Activated T-cell treated with anti-CD3 and anti-CD28 coated beads, Interleukin-2, amount 50 U/mL, for 4 hours (primary cell): ENCODE measurements at places on chromosomes 4 and X.

DNA sequence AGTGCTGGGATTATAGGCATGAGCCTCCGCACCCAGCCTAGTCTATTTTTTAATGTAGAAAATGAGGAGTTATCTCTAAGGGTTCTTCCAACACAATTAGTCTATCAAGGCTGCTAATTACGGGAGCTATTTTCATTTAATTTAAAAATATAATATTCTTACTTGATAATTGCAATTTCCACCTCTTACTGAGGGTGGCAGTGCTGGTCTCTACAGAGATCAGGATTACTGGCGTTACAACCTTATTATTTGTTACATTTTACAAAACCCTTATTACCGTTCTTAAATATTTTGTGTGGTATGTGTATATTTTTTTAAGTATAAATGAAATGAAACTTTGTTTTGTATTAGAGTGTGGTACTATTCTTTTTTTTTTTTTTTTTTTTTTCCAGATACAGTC, 17.6 kb upstream of the GK start:
- DNase-seq: no peak

DNA sequence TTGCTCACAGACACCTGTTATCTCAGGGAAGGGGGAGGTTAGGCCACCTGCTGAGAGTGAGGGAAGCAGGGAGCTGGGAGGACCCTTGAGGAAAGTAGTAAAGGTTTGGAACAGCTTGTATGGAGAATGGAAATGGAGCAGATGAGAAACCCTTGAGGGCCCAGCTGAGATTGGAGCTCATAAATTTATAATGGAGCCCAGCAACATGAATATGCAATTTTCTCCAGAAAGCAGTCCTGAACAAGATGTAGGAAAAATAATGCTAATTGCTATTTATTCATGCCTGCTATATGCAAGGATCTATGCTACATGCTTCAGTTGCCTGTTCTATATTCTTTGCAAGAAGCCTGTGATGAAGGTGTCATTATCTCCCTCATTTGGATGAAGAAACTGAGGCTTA, 67.5 kb upstream of the LEF1 start:
- DNase-seq: no peak

DNA sequence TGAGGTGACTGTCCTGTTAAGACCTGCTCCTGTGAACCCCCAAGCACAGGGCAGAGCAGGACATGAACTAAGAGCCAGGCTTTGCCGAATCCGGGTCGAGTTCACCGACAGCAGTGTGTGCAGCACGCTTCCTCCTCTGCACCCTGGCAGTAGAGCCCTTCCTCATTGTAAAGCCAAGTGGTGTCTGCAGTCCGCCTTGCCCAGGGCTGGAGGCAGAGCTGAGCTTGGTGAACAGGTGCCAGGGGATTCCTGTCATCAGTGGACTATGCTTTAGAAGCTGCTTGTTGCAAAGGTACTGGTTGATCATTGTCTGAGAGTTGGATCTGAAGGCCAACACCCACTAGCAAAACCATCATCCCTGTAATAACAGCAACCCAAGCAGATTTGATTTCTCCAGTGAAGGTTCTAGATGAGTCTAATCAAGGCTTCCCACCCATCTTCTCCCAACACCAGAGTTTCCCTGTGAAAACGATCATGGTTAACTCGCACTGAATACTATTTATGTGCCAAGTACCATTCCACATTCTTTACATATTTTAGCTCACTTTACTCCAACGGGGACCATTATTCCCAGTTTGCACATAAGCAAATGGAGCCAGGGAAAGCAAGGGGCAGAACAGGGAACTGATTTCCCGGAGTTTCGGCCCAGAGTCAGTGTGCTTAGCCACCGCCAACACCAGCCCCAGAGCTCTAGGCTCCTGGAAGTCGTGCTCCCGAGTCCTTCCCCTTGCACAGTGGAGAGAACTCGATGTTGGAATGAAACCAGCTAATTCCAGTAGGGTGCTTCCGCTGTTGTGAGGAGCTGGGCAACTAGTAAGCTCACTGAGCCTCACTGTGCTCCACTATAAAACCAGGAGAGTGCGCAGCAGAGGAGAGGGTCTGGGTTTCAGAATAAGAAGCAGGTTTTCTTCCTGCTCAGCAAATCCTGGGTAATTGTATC, 1.4 kb upstream of the SLC34A2 start:
- DNase-seq: no peak

- DNase-seq: no peak
Observed at GRCh38 chr4:81635739-81636138, 164.0 kb upstream of the RASGEF1B start.

DNA sequence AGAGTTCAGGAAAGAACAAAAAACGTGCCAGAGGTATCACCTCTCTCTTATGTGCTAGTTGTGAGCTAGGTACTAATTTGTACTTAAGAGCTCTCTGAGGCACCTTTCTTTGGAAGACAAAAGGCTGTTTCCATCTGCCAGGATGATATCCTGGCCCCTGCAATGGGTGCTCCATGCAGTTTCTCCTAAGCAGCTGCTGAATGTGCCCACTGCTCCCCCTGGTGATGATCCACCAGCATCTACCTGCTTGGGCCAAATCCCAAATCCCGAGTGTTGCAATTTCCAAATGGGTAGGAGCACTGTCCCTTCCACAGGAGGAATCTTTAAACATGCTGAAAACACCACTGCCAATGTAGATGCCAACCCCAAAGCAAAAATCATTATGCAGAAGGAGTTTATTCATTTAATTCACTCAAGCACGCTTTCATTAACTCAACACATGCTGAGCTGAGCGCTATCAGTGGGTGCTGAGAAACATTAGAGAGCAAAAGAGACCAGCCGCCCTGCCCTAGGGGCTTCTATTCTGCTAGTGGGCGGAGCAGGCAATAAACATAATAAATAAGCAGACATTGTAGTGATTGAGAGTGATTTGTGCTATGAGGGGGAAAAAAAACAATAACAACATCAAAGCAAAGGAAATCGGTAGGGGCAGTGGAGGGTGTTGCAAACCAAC, 69.6 kb upstream of the C4orf50 start:
- no peak for DNase-seq

DNA sequence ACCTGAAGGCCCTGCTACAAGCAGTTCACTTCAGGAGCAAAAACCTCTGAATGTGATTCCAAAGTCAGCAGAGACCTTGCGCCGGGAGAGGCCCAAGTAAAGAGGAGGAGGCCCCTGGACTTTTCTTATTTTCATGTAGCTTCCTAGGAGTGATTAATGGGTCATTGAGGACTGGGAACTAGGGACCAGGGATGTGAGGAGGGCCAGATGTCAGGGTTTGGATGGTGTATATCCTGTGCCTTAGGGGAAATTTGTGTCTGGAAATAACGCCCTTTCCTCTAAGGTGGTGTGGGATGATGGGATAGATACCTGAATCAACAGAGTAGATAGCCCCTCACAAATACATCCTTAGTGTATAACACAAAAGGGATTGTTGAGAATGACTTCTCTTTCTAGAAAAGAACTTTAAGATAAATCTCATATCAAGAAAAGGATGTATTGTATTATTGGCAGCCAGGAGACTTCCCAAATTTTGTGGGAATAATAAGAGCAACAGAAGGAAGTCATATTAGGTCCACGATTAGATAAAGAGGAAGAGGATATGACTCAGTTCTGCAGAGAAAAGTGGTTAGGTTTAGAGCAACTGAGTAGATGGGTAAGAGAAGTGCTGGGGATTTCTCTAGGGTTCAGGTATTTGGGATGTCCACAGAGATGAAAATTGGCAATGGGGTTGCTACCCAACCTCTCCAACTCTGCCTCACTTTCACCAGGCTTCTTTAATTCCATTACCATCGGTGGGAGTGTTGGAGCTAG, 1.1 kb downstream of the ITGB1BP2 start:
- DNase-seq: no peak
